ENCODE measurements at places on chromosomes 3 and 15.

DNA sequence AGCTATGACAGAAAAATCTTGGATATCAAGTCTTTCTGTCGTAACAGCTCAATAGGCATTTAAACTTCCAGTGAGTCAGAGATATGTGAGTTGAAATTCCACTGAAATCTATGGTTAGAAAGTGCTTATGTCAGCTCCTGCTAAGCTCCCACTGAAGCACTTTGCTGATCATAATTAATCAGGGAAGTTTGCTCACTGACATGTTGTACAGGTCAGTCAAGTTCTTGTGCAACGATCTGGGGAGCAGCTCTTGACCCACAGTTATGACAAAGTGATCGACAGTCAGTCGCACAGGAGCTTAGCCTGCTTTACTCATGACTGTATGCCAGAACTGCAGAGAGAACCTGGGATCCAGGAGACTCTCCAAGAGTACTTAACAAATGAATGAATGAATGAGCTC is 453.5 kb downstream of the SOX2 start:
- no peak for DNase-seq

DNA sequence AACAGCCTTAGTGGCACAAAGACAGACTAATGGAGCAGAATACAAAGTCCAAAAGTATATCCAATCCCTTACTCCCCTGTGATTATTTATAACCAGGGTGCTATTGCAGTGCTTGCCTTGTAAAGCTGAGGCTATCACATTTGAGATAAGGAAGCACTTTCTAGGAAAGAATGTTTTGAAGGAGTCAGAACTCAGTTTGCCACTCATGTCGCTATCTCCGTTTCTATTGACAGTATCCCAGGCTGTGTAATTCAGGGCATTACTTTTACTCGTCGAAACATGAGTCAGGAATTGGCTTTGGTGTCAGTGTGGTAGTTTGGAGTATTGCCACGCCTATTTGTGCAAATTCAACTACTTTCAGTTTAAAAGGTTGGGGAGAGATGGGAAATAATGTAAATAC is 78.4 kb downstream of the FBXL2 start:
- DNase-seq: no peak

DNA sequence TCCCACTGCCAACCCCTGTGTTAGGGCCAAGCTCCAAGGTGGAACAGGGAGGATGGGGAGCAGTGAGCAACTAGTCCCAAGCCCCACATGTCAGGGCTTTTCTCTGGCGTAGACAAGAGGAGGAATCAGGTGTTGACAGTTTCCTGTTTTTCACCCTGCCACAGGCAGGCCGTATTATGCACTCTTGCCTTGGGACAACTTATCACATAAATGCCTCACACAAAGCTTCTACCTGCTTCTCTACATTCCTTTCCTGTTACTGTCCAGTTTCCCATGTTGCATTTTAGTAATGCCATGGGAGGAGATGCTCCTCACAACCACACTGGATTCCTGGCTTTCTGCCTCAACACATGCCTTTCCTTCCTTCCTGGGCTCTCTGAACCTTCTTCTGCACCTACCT is 381.2 kb upstream of the ATP11B start:
- no peak for DNase-seq

DNA sequence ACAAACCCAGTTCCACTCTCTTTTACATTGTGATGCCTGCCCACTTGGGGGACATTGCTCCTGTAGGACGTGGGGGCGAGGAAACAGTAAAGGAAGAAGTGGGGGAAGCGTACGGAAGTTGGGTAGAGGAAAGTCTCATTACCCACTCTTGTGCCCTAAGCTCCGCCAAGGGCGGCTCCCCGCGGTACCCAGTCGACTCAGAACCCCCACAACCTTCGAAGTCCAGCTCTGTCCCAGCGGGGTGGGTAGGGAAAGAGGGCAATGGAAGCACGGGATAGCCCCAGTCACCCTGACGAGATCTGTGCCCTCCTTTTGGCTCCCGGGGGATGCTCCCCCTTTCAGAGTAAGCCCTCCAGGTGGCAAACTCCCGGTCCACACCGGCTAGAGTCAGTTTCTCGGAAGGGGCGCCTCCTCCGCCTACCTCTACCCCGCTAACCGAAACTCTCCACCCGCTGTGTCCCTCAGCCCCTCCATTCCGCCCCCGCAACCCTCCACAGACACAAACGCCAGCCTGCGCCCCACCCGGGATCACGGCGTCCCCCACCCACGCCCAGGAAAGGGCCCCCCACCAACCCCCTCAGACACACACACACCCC is 527 bp downstream of the CSNK1G1 start:
- no peak for DNase-seq

DNA sequence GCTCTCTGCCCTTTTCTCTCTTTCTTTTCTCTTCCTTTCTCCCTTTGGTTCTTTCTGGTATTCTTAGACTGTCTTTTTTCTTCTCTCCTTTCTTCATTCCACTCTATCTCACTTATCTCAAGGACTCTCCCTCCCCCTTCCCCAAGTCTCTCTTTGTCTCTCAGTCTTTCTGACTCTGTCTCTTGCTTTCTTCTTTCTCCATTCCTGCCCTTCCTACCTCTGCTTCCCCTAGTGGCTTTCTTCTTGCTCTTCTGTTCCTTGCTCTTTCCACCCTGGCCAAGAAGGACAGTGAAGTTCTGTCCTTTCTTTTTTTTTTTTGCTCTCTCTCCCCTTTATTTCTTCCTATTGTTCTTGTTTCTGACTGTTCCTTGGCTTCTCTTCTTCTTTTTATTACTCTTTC is 22.3 kb upstream of the RPL39L start:
- DNase-seq: no peak

DNA sequence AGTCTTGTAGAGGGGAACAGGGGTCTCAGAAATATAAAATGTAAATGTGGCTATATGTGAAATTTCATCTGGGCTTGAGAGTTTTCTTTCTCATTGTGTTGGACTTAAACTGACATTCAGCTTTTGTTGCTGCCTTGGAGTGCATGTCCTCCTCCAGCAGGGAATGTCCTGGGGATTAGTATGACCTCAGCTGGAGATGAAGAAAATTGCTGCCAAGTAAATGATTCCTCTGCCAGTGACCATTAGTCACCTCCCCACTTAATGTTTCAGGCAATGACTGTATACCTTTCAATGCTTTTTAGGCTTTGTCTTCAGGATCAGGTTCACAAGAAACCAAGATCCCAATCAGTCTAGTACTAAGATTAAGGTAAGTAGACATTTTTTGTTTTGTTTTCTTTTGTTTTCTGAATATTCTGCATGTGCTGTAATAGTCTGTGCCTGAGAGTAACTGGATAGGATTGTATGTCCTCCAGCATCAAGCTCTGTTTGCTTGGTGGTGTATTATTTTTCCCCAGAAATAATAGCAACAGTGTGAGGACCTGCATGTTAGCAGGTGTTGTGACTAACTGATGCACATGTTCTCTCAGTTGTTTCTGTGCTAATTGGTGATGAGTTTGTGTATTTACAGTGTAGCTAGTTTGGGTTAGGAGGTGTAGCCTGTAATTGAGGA is 18.1 kb upstream of the SLC22A13 start:
- DNase-seq: no peak

DNA sequence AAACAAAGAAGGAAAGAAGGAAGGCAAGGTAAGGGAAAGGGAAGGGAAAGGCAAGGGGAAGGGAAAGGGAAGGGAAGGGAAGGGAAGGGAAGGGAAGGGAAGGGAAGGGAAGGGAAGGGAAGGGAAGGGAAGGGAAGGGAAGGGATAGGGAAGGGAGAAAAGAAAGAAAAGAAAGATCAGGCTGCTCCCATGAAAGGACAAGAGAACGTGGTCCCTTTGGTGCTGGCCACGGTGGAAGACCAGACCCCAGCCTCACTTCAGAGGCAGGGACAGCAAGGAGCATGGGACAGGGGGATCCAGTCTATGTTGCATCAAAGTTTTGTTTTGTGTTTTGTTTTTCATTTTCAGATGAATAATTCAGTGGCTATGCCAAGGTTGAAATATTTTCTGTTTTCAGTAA is 111.4 kb upstream of the IGF1R start:
- no peak for DNase-seq

DNA sequence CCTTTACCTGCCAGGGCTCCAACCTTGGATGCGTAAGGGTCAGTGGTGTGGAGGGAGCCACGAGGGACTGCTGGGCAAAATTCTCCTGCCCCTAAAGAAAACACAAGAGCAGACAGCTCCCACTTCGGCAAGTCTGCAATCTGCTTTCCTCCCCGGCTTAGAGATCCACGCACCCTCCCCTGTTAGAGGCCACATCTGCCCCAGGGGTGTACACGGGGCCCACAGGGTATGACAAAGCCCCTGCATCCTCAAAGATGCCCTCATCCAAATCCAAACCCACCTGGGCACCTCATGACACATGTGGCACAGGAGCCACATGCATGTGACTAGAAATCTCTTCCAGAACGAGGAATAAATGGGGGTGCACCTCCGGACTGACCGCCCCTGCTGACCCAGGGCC is 25.5 kb downstream of the ZXDC start:
- DNase-seq: no peak

GRCh38 chr3:11624704-11625375 is 18.9 kb downstream of the VGLL4 start:
- no peak for DNase-seq

- no peak for DNase-seq
Observed at GRCh38 chr15:39657668-39658067, 76.8 kb downstream of the THBS1 start.

DNA sequence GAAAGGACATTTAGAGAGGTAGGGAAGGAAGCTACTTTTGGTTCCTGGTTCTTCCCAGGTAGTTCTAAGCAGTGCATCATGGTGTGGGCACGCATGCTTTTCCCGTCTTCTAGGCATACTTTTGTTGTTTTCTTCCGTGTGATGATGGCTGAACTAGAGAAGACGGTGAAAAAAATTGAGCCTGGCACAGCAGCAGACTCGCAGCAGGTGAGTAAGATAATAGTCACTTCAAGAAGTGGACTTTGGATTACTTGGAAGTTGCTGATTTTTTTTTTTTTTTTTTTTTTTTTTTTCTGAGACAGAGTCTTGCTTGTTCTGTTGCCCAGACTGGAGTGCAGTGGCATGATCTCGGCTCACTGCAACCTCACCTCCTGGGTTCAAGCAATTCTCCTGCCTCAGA is 17.9 kb downstream of the FANCD2OS start:
- DNase-seq: no peak

DNA sequence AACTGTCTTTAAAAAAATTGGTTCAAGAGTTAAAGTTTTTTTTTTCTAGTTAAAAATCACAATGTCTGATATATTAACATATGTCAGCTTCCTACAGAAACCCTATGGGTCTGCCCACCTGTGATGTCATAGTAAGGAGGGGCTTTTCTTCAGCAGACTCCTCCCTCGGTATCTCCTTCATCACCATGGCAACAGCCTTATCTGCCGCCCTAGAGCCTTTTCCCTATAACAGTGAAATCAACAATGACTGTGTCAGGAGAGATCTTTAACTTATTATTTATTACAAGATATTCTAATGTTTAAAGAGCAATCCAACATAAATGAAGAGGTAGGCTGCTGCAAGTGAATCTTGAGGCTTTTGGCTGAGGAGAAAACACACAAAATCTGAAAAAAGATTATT is 138.7 kb downstream of the PEX5L start:
- no peak for DNase-seq

- DNase-seq: no peak
Observed at GRCh38 chr3:186843039-186843432, 526 bp downstream of the ADIPOQ start.

All from activated CD8-positive, alpha-beta memory T cell treated with anti-CD3 and anti-CD28 coated beads for 1 hour (primary cell).